RPMI8226 (cell line): ENCODE measurements at places on chromosomes 2 and 18.

DNA sequence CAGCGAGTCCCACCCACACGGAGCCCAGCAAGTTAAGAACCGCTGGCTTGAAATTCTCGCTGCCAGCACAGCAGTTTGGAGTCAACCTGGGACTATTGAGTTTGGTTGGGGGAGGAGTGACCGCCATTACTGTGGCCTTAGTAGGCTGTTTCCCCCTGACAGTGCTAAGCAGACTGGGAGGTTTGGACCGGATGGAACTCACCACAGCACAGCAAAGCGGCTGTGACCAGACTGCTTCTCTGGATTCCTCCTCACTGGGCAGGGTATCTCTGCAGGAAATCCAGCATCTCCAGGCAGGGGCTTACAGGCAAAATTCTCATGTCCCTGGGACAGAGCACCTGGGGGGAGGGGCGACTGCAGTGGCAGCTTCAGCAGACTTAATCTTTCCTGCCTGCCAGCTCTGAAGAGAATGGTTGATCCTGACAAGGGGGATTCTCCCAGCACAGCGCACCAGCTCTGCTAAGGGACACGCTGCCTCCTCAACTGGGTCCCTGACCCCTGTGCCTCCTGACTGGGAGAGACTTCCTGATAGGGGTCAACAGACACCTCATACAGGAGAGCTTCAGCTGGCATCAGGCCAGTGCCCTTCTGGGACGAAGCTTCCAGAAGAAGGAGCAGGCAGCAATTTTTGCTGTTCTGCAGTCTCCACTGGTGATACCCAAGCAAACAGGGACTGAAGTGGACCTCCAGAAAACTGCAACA is 425.4 kb downstream of the NYAP2 start:
- no peak for DNase-seq

- no peak for DNase-seq
These were observed 99.6 kb upstream of the TNP1 start for GRCh38 chr2:216959433-216959832.

GRCh38 chr18:33355263-33355662 is 85.3 kb downstream of the CCDC178 start:
- no peak for DNase-seq

GRCh38 chr18:39660141-39660540 is 2094.5 kb upstream of the CELF4 start:
- no peak for DNase-seq

DNA sequence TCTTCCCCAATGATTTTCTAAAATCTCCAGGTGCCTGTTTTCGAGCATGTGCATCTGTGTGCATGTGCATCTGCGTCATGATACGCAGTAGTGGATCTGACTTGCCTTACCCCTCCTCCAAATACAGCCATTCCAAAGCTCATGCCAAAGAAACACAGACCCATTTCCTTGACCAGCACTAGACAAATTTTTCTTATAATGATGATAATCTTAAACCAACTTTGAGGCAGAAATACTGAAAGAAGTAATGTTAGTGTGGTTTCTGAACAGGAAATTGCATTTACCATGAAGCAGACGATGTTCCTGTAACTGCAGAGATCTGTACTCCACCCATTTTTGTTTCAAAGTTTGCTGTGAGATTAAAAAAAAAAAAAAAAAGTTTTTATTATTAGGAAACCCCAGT is 25.6 kb downstream of the CYTIP start:
- DNase-seq, result no peak

- DNase-seq, result no peak
These were observed 74.1 kb downstream of the KLHL29 start for GRCh38 chr2:23459032-23459431.

GRCh38 chr2:59604123-59604522 is 949.3 kb downstream of the BCL11A start:
- DNase-seq, result no peak

- no peak for DNase-seq
These were observed 27.9 kb downstream of the SETBP1 start for GRCh38 chr18:44708451-44709083.

DNA sequence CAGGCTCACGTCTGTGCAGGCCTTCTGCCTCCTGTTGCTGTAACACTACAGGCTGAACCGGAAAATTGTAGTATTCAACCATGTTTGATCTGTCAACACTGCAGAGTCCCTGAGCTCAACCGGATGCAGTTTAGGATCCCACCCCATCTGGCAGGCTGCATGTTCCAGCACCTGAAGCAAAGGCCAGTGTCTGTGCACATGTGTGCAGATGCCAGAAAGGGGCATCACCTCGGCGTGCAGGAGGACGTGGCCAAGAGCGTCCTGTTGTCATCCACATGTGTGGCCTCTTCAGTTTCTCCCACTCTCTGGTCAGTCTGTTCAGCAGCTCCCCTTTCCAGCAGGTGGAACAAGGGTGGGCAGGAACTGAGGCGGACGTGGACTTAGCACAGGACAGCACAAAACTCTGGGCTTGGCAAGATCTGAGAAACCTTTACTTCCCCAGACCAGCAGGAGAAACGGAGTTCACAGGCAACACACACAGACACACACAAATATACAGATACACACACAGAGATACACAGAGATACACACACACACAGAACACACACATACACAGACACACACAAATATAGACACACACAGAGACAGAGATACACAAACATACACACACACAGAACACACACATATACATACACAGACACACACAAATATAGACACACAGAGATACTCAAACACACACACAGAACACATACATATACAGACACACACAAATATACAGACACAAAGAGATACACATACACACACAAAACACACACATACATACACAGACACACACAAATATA is 111.3 kb downstream of the NDUFA10 start:
- DNase-seq, result no peak

GRCh38 chr2:42048299-42049220 is 739 bp downstream of the PKDCC start:
- no peak for DNase-seq

DNA sequence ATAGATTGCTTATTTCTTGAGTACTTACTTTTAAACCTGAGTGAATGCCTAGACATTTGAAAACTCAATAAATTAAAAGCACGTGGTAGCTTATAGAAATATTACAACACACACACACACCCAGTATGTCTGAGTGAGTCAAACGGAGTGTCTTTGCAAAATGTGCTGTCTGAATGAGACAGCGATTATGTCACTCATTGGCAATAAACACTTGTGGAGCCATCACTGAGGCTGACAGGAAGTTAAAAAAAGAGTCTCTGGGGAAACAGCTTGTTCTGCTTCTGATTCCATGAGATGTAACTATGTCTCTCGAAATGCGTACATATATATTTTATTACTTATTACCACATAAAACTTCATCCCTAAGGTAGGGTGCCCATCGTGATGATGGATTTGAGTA is 22.3 kb upstream of the VPS4B start:
- DNase-seq, result no peak

DNA sequence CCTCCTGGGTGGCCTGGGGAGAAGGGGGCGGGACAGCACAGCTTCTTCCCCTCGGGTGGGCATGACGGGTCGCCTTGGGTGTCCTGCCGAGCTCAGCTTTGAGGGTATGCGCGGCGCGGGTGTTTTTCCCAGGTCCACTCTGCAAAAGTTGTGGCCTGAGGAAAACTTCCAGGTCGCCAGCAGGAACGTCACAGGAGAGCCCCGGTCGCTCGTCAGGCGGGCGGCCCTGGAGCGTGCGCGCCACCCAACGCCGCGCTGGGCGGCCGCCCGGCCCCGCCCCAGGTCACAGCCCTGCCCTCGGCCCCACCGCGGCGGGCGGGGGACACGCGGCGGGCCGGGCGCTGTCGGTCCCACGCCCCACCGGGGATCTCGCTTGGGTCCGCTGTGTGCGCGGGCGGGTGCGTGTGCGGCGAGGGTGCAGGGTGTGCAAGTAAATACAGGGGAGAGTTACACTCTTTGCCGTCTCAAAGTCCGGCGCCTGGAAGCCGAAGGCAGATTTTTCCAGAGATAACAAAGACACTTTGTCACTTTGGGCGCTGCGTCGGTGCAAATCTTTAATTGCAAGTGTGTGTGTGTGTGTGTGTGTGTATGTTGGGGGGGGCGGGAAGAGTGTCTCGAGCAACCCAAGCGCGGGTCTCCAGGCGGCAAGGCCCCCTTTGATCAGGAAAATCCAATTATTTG is 616 bp upstream of the SP5 start:
- DNase-seq, result no peak

DNA sequence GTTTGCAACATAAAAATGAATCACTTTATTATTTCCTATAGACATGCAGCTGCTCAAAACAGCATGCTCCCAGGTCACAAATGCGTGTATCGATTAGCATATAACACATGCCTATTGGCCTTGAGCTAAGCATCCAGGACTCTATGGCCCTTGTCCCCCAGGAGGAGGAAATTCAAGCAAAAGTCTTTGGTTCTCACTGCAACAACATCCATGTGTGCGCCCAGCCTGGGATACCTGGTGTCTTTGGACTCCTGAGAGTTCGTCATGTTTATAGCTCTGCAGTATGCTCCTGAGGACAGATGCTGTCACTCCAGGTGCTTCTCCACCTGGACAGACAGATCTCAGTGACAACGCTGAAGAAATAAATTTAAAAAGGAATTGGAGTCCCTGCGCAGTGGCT is 284.6 kb downstream of the PHLPP1 start:
- DNase-seq, result no peak

- no peak for DNase-seq
These were observed 60.0 kb upstream of the PXDN start for GRCh38 chr2:1804351-1804771.

- DNase-seq, result no peak
These were observed 997 bp upstream of the DRC1 start for GRCh38 chr2:26400723-26401122.

DNA sequence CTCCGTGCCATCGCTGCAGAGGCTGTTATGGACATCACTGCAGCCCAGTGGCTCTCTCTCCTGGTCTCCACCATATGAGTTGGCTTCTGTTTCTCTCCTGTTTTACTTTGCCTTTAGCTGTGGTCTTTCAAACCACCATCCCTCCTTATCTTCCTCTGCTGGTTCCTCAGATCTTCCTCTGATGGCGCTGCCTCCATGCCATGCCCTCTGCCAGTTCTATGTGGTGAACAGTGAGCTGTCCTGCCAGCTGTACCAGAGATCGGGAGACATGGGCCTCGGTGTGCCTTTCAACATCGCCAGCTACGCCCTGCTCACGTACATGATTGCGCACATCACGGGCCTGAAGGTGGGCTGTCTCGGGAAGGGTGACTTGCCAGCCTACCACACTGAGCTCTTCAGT is 13.1 kb downstream of the TYMS start:
- DNase-seq, result no peak

DNA sequence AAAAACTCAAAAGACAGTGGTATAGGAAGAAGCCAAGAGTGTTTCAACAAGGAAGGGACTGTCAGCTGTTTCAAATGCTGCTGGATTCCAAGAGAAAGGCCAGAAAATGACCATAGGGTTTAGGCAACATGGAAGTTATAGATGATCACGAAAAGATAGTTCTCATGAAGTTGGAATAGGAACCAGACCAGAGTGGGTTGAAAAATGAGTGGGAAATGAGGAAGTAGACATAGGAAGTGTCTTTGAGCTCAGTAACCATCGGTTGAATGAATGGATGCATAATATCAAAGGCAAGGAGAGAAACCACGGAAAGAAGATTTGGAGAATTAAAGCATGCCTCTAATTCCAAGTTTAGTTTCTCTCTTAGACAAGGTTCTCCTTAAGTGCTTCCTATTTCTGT is 1.3 kb downstream of the NCAPH start:
- DNase-seq, result no peak

- DNase-seq, result no peak
These were observed 73.4 kb upstream of the TMEM87B start for GRCh38 chr2:111981666-111982065.

- DNase-seq, result no peak
These were observed 325.1 kb downstream of the RNF144A start for GRCh38 chr2:7242189-7242867.

DNA sequence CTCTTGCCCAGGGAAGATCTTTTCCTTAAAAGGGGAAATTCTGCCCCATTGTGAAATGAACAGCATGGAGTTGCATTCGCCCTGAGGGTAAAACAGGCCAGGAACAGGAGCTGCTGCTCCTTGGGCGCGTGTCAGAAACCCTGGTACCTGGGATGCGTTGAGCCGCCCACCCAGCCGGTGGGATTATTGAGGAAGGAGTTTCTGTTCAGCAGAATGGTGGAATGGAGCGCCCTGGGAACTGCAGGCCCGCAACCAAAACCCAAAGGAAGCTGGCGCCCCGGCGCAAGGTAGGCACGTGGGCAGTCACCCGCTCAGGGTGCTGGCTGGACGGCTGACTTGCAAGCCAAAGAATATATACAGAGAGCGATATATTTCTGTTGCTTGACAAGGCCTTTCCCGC is 73.5 kb downstream of the MTCL1 start:
- no peak for DNase-seq

- no peak for DNase-seq
These were observed 139.5 kb downstream of the HDAC4 start for GRCh38 chr2:239261356-239261755.

GRCh38 chr2:99072551-99072950 is 69.0 kb upstream of the C2orf15 start:
- no peak for DNase-seq

DNA sequence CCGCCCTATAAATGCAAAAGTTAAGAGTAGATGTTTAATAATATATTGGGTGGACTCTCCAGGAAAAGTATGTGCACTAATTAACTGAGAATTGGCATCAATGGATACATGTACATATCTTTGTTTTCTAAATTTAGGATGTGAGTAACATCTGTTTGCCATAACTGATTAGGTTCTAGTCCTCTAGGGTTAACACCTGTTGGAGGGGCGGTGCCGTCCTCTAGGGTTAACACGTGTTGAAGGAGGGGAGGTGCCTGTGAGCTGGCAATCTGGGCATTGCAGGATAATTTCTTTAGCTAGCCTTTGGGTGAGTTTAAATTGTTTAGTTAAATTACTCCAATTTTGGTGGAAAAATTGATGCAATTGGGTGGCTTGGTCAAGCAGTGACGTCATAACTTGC is 30.9 kb downstream of the HTR2B start:
- DNase-seq, result no peak

GRCh38 chr18:55861266-55861665 is 273.3 kb upstream of the TCF4 start:
- DNase-seq, result no peak

DNA sequence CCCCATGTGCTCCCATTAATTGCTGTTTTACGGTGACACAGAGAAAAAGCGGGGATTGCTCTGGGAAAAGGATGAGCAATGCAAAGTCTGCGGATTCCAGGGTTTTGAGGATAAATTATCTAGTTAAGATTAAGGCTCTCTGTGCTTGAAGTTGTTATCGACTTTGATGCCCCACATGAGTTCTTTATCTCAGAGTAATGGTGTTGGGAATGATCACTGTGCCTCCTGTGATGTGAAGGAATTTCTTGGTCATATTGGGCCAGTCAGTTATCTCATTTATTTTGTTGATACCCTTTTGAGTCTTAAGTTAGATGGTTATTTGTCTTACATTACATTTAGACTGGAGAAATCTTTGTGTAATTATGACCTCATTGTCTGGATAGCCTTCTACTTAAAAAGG is 184.6 kb upstream of the MEX3C start:
- no peak for DNase-seq

DNA sequence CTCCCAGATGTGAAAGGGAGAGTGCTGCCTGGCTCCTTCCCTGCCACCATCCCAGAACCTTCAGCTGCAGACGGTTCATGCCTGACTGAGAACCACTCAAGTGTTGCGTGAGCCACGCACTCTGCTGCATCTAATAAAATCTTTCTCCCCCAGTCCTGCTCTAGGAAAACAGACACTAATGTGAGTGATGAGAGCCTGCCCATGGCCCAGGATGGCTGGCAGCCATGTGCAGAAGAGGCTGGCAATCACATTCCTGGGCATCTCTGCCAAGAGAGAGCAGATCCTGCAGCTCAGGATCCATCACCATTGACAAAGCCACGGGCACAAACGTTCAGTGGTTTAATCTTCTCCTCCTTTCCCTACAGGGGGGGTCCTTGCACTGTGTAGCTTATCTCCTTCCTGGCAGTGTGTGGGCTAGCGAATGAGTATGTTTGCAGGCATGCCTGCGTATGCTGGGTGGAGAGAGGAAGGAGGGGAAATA is 477.5 kb downstream of the SLC4A3 start:
- no peak for DNase-seq
